ENCODE measurements at places on chromosomes 2 and 18.
A peak's percentile ranks its signal among the peaks of the same experiment; 100 is the strongest.

DNA sequence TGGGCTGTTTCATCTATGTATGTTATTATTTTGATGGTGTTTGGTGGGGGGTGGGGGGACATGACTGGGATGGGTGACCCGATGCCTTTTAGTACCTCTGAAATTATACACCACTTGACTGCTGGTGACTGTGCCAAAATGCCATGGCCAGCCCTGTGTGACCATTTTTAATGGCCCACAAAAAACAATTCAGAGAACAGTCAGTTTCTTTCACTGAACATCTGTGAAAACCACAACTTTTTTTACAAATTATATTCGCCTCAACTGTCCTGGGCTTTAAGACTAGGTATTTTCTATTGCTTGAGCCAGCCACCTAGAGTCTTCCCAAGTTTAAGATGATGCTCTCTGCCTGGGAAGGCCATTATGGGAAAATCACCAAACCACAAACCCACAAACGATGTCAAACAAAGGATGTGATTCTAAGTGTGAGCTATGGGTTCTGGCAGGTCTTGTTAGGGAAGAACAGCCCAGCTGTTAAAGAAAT is 33.9 kb downstream of the FN1 start:
- peak; percentile 84 for DNase-seq

- no peak for DNase-seq
Observed at GRCh38 chr18:53753601-53754000, 470.9 kb downstream of the MBD2 start.

- no peak for DNase-seq
Observed at GRCh38 chr2:28350196-28350595, 42.5 kb upstream of the FOSL2 start.

- peak; percentile 77 for DNase-seq
Observed at GRCh38 chr2:159549234-159549633, 67.1 kb downstream of the BAZ2B start.

- DNase-seq: no peak
Observed at GRCh38 chr2:21449881-21450280, 326.1 kb downstream of the TDRD15 start.

- peak; percentile 5 for DNase-seq
Observed at GRCh38 chr2:127917916-127918315, 32.2 kb upstream of the AMMECR1L start.

DNA sequence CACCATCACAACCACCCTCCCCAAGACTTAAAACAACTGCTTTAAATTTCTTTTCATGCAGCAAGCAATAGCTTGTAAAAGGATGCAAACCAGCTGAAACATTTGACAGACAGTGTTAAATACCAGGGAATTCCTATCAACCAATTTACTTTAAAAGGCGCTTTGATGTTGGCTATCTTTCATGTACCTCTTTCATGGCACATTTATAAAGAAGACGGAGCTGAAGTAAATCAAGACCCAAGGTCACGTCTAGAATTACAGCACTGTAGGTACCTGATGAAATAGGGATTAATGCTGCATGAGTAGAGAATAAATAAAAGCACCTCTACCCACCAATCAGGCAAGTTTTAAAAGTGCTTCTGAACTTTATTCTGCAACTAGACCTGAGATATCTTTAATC is 78.9 kb downstream of the SRBD1 start:
- DNase-seq: no peak

DNA sequence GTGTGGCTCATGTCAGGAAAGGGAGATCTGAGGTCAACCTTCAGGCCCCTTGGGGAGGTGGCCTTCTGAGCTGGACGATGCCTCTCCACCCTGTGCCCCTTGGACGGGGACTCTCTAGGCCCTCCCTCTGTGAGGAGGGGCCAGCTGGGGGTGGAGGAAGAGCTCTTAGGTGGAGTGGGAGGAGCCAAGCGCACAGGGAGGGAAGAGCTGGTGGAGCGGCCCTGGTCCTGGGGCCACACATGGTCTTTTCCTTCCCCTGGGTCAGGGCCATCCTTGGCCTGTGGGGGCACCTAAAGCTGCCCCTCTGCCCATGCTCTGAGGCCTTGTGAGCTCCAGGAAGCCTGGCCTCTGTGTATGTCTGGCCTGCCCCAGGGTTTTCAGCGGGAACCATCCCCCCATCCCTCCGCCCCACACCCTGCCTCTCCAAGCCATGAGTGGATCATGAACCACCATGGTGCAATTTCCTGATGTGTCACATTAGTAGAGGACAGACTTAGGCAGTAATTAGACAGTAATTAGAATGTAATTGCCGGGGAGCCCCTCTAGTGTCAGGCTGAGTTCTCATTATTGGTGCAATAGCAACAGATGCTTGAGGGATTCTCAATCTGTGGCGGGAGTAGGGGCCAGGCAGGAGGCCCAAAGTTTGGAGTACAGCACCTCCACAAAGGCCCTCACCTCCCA is 63.0 kb downstream of the GLI2 start:
- no peak for DNase-seq

DNA sequence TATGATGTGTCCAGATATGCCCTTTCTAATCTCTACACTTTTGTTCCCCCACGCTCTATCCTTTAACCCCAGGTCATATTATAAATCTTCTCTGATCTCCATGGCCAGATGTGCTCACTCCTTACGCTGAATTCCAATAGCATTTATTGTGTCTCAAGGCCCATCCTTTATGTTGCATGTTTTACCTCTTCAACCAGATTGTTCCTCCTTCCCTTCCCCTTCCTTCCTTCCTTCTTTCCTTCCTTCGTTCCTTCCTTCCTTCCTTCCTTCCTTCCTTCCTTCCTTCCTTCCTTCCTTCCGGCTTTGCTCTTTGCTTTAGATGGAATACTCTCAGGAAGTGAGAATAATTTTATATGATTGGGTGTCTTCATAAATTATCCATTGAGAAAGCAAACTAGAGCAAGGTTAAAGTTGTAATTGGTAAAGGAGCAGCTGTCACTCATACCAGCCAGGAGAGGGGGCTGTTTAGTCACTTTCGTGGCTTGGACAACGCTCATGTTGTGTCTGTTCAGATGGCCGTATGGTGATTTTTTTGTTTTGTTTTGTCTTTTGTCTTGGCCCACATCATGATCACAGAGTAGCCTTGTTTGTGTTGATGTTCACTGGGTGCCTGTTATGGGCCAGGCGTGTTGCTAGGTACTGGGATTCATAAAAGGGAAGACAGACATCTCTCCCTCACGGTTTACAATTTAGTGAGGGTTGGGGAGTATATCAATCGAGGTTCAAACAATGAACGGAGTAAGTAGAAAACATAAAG is 68.0 kb downstream of the DAW1 start:
- DNase-seq: peak; percentile 64

- DNase-seq: no peak
Observed at GRCh38 chr2:128315829-128316776, 2.6 kb downstream of the HS6ST1 start.

DNA sequence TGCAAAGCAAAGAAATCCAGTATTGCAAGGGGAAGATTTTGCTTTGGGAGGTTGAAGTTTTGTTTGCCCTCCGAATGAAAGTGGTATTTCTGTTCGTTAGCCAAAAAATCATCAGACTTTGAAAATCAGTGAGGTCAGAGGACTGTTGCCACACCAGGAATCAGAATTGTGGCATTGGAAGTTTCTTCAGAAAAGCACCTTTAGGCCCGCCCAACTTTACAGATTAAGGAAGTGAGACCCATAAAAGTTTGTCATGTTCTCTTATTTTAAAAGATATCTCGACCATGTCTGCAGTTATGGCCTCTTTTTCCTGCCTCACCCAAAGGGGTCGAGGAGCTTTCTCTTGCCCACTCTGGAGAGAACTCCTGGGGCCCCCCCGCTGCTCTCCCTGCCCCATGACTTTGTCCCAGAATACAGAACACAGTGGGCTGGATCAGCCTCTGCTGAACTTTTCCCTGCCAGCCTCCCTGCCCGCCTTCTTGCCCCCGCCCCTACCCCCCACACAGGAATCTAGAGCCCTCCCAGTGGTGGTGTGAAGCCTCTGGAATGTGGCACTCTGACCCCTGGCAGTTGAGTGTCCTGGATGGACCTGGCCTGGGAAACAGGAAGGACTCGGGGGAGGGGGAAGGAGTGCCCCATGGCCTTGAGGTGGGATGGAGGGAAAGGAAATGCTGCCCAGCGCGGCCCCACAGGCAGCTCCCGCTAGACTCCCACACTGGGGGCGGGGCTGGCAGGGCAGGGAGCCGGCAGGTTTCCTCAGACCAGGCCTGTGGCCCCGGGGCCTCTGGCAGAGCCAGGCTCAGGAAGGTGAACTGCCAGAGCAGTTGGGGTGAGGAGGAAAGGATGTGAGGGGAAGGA is 25.3 kb downstream of the CRIM1 start:
- peak; percentile 87 for DNase-seq

- DNase-seq: peak; percentile 88
Observed at GRCh38 chr2:54240515-54241469, 15.2 kb downstream of the TSPYL6 start.

DNA sequence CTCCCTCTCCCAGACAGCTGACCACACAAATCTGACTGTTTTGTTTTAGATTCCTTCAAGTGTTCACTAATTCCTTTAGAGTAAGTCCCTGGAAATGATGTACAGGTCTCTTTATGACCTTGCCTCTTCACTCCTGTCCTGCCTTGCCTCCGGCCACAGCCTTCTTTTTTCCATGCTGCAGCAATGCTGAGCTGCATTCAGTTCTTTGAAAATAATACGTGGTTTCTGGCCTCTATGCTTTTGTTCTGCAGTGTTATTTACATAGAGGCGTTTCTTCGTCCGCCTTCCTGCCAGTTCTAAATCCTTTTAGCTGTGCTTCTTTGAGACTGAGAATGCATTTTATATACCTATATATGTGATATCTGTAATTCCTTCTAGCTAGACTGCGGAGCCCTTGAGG is 87.2 kb downstream of the PPP1R1C start:
- DNase-seq: no peak

All from cardiac fibroblast (primary cell).